ENCODE measurements at places on chromosomes 12 and 14. TPM values are rescaled to one million over a fixed set of nuclear protein-coding genes. Genes with fewer than 3 reads are reported as not detected.

Gene TBK1
- 26.3 TPM for total RNA-seq

Gene HOXC12
- not detected for total RNA-seq

Gene FOXM1
- 98.1 TPM for total RNA-seq

Gene CPSF6
- total RNA-seq, result 85.9 TPM

DNA sequence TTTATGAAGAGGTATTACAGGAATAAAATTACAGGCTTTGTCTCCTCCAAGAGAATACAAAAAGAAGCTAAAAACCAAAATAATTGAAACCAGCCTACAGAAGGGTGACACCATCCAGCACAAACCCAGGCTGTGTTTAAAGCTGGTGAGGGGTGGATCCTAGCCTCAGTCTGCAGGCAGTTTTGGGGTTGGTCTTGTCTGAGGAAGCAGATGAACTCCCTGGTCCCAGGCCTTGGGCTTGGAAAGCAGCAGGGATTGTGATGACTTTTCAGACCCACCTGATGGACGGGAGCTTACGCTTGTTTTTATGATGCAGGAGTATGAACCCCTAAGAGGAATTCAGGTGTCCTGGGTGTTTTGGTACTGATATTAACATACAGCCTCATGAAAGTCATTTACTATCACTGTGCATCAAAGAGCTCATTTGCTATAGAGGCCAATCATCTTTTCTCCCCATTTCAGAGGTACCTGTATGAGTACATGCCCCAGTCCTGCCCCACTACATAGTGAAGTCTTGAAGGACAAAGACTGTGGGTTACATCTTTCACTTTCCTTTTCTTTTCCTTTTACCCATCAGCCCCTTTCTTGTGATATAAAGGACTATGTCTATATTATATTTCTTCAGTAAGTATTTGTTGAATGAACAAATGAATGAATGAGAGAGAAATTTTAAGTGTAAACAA, 18.1 kb downstream of the PRICKLE1 start:
- H3K36me3 ChIP-seq, result no peaks in the 10 kb centered on the region
- H3K4me3 ChIP-seq, result no peak overlapping the region
- DNase-seq, result peak; percentile 23
- no peak overlapping the region for H3K27ac ChIP-seq
- H3K4me1 ChIP-seq, result peaks cover 13% of the 10 kb centered on the region
- peaks cover 3% of the 10 kb centered on the region for H3K27me3 ChIP-seq

GRCh38 chr12:11685316-11685715, 35.8 kb downstream of the ETV6 start:
- no peak for DNase-seq
- H3K36me3 ChIP-seq, result no peaks in the 10 kb centered on the region
- no peaks in the 10 kb centered on the region for H3K27me3 ChIP-seq
- H3K27ac ChIP-seq, result no peak overlapping the region

- H3K4me3 ChIP-seq, result peak overlapping the region; percentile 83
- H3K36me3 ChIP-seq, result peaks cover 42% of the 10 kb centered on the region
- H3K27ac ChIP-seq, result peak overlapping the region; percentile 89
- no peak for DNase-seq
- H3K27me3 ChIP-seq, result no peaks in the 10 kb centered on the region
These were observed 13.2 kb upstream of the CDH24 start for GRCh38 chr14:23070262-23071129.

DNA sequence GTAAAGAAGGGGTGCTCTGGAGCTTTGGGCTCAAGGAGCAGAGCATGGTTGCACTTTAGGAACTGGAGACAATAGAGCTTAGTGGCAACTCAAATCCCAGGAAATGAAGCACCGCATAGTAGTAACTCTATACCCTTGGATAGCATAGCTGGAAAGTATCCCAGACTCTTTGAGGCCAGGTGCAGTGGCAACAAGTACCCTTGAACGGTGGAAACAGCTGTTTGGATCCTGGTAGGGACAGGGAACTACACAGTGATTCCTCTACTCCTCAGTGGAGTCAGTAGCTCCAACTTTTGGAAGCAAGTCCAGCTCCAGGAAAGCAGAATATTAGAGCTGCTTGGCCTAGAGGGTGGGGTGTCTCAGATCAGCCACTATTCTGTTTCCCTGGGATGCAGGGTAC, 129.0 kb upstream of the WSCD2 start:
- no peak overlapping the region for H3K4me3 ChIP-seq
- no peak overlapping the region for H3K27ac ChIP-seq
- H3K36me3 ChIP-seq, result no peaks in the 10 kb centered on the region
- no peak for DNase-seq
- H3K27me3 ChIP-seq, result no peaks in the 10 kb centered on the region

GRCh38 chr14:33309106-33309505, 370.4 kb downstream of the NPAS3 start:
- H3K4me3 ChIP-seq, result no peak overlapping the region
- H3K4me1 ChIP-seq, result no peaks in the 10 kb centered on the region
- no peak for DNase-seq
- H3K27me3 ChIP-seq, result no peaks in the 10 kb centered on the region
- no peak overlapping the region for H3K27ac ChIP-seq
